ENCODE measurements at places on chromosomes 4 and X.

DNA sequence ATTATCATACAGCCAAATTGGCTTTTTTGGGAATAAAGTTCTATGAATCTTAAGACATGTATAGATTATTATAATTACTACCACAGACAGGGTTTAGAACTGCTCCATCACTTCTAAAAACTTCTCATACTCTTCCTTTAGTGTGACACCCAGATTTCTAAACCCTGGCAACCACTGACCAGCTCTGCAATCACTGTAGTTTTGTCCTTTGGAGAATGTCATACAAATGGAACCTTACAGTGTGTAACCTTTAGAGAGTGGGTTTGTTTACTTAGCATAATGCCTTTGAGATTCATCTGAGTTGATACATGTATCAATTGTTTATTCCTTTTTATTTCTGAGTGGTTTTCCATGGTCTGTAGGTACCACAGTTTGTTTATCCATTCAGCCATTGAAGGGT lies 95.0 kb downstream of the TMEM164 start:
- DNase-seq: no peak
- H3K27ac ChIP-seq: no peak overlapping the region
- H3K27me3 ChIP-seq: no peaks in the 10 kb centered on the region
- H3K4me1 ChIP-seq: no peaks in the 10 kb centered on the region

GRCh38 chr4:25621027-25621930 lies 34.4 kb upstream of the SLC34A2 start:
- H3K4me3 ChIP-seq: no peak overlapping the region
- H3K36me3 ChIP-seq: no peaks in the 10 kb centered on the region
- H3K27ac ChIP-seq: no peak overlapping the region
- DNase-seq: no peak
- H3K27me3 ChIP-seq: no peaks in the 10 kb centered on the region

- no peak for DNase-seq
- no peaks in the 10 kb centered on the region for H3K36me3 ChIP-seq
- peaks cover 3% of the 10 kb centered on the region for H3K27me3 ChIP-seq
- H3K27ac ChIP-seq: no peak overlapping the region
- H3K4me3 ChIP-seq: no peak overlapping the region
Observed at GRCh38 chr4:17531538-17532285, 16.7 kb downstream of the CLRN2 start.

- H3K36me3 ChIP-seq: no peaks in the 10 kb centered on the region
- H3K27me3 ChIP-seq: no peaks in the 10 kb centered on the region
- no peak for DNase-seq
- H3K27ac ChIP-seq: no peak overlapping the region
Observed at GRCh38 chr4:31291238-31291637, 571.1 kb downstream of the PCDH7 start.

GRCh38 chr4:6601661-6602250 lies 26.8 kb downstream of the MAN2B2 start:
- no peak overlapping the region for H3K27ac ChIP-seq
- no peak for DNase-seq
- no peaks in the 10 kb centered on the region for H3K27me3 ChIP-seq
- H3K36me3 ChIP-seq: no peaks in the 10 kb centered on the region
- no peaks in the 10 kb centered on the region for H3K4me1 ChIP-seq

DNA sequence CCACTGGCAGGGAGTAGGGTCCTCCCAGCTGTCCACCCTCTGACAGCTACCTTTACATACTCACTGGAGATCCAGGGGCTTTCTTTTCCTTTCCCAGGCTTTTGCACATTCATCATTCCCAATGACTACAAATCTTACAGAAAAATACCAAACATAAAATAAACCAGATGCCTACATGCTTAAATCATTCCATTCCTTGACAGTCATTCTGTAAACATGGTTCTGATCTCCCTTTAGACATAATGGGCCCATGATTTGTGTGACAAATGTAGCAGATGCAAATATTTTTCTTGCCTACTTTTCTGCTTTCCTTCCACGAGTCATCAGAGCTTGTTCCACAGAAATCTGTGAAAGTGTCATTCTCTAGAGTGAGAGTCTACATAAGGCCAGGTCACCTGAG lies 207.0 kb downstream of the IDS start:
- no peaks in the 10 kb centered on the region for H3K36me3 ChIP-seq
- no peak overlapping the region for H3K4me3 ChIP-seq
- H3K27ac ChIP-seq: no peak overlapping the region
- no peak for DNase-seq
- no peaks in the 10 kb centered on the region for H3K27me3 ChIP-seq
- no peaks in the 10 kb centered on the region for H3K4me1 ChIP-seq

Data from keratinocyte (primary cell).